ENCODE measurements at places on chromosomes 3 and 15.

- DNase-seq: no peak
These were observed 21.3 kb downstream of the COLQ start for GRCh38 chr3:15500107-15500724.

GRCh38 chr15:88467073-88467934 is at the start of the genes MRPL46 and MRPS11:
Gene MRPL46 (minus strand): TSS chr15:88467388. CDS start chr15:88467377, 11 bp downstream.
Gene MRPS11 (plus strand): TSS chr15:88467708. CDS start chr15:88467718, 10 bp downstream.
- DNase-seq: peak; percentile 89

DNA sequence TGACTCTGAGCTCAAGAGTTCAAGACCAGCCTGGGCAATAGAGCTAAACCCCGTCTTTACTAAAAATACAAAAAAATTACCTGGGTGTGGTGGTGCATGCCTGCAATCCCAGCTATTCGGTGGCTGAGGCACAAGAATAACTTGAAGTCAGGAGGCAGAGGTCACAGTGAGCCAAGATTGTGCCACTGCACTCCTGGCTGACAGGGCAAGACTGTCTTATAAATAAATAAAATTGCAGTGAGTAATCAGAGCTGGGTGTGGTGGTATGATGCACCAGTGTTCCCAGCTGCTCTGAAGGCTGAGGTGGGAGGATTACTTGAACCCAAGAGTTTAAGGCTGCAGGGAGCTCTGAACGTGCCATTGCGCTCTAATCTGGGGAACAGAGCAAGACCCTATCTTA is 55.9 kb upstream of the GCNT3 start:
- no peak for DNase-seq

- DNase-seq: no peak
These were observed 1.7 kb upstream of the HACD3 start for GRCh38 chr15:65528461-65529060.

DNA sequence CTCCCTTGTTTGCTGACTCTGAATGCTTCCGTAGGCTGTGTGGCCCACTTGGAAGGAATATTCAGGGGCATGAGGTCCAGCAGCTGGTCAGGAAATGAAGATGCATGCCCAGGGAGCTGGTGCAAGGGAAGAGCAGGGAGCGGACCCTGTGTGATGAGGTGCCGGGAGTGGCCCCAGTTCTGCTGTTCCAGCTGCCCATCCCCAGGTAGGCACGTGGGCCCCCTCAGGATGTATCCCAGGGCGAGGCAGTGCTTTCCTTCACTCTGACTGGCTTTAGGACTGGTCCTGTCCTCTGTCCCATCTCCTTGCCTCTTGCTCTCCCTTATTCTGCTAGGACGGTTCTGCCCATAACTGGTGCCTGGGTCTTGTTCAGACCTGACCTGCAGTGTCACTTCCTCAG is 1.1 kb upstream of the FAM3D start:
- no peak for DNase-seq

- DNase-seq: peak; percentile 47
These were observed at the start of gene KBTBD12 for GRCh38 chr3:127915115-127915936. Gene KBTBD12 (plus strand): TSS chr3:127915232. CDS start chr3:127923062, 7,830 bp downstream.

DNA sequence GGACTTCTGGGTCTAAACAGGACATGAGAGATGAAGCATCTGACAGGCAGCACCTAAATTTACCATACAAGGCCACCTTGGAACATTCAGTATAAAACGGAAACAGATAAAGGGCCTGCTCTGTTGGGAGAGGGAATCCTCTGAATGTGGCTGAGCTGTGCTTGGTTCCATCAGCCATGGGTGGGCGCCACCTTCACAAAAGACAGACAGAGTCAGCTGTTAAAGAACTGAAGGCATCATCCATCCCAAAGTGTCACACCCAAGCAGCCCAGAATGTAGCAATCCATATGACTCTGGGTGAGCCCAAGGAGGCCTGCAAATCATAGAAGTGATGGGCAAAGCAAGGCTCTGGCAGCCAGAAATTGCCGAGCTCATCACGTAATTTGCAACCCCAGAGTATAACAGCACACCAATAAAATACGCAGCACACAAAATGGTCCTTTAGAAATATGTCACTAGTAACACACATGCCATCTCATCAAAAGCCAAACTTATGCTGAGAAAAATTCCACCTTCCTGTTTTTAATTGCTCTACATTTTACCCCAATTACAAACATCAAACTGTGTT is 24.8 kb upstream of the RBP1 start:
- DNase-seq: no peak

DNA sequence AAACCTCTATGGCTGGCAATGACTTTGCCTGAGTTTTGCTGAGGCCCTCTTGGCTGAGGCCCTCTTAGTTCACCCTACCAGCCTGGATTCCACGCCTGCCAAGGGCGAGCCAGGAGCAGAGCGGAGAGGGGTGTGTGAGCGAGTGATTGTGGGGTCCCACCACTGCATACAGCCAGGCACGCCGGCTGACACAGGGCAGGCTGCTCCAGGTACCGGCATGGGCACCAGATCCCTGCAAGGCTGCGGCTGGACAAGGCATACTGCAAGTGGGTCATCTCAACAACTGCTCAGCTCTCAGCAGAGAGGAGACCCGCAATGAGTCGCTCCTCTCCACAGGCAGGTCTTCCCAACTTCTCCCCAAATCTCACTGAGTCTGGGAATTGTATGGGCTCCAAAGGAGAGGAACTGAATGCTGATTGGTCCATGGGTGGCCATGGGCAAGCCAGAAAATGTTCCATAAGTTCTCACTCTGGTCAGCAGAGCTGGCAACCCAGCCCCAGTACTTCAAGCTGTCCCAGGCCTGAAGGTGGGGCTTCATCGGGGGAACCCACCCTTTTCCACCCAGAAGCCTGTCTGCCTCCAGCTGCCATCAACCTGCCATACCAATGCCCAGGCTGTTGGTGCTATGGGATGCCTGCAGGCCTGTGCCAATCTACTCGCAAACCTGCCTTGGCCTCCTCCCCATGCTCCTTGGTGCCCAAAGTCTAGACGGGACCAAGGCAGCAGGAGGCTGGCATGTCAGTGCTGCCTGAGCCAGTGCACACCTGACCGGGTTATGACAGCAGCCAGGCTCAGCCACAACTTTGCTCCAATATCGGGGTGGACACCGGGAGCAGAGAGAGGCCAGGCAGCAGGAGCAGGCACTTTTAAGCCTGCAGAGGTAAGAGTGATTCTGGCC is 1273.6 kb upstream of the GBE1 start:
- DNase-seq: no peak

DNA sequence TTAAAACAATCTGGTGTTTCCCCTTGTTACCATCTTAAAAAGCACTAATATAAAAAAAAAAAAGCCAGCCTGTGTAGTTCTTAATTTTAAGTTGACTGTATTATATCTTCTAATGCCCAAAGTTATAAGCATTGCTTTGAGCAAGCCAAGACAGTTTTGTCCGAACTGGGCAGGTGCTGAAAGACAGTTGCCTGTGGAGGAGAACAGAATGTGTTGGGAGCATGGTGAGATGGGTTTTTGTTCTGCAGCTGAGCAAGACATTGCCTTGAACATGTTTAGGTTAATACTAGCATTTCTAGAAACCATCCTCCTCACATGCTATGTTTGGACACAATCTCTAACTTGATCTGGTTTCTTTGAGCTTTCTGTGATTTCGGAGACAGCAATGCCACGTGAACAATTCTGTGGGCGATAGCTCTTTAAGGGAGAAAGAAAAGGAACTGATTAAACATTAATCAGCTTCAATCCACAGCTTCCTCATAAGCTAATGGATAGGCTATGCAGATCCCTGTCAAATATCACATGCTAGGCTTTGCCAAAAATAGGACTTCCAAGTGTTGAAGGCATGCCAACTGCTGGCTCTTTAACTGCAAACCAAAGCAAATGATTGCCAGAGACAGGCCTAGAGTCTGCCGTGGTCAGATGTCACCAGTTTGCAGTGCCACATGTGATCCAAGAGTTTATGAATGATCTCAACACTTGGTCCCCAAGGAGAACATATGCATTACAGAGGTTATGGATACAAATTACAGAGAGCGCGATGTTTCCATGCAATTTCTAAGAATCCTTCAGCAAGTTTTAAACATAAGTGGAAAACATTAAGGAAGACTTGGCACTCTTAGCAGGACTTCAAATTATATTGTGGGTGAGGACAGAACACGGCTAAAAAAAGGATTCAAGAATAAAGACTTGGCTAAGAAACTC is 428.1 kb downstream of the ROBO2 start:
- no peak for DNase-seq

DNA sequence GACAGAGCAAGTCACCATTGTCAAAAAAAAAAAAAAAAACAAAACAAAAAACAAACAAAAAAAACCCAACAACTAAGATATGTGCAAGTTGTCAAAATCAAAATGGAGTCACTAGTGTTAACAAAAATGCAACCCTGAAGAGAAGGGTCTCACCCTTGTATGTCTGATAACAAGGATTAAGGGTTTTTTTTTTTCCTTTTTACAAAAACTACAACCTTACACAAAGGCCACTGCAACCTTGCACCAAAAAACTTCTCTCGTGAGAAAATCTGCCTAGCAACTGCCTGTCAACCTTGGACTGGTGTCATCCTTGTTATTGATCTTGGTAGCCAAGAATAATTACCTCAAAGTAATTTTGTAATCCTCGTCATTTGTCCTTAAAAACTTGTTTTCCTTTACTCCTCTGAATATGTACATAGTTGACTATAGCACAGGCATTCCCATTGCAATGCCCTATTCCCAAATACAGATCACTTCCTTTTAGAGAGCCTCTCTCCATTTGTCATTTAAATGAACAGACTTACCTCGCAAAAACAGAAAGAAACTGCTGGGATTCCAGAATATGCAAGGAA is 24.0 kb downstream of the TFRC start:
- DNase-seq: no peak

DNA sequence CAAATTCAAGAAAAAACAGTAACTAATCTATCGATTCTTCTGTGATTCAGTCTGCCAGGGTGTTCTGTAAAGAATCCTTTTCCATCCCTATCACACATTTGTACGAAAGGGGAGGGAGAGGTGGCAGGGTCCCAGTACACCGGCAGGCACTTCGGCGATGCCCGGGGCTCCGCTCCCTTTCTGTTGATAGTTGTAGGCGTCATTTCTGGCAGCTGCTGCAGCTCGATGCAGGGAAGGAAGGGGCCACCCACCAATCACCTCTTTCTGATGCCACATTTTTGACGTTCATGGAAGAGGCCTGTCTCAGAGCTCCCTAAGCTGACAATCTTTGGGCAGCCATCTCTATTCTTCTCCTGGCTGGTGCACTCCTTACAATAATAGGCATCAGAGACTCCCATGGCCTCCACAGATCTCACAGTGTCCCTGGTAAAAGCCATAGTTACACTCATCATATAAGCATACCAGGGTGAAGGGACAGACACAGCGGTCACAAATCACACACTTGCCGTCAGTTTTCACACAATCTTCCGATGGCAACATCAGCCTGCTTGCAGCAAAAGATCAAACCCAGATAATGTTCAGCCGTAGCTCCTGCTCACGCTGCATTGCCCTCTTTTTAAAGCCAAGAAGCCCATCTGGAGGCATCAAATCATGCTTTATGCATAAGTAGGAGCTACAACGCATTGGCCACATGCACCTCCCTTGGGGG is 60.8 kb upstream of the ZBTB38 start:
- no peak for DNase-seq

GRCh38 chr3:136547293-136547692 is 204.9 kb downstream of the STAG1 start:
- DNase-seq: no peak

GRCh38 chr3:56536735-56537134 is 20.2 kb upstream of the CCDC66 start:
- no peak for DNase-seq

- DNase-seq: no peak
These were observed 31.7 kb downstream of the MINAR1 start for GRCh38 chr15:79463781-79464270.

DNA sequence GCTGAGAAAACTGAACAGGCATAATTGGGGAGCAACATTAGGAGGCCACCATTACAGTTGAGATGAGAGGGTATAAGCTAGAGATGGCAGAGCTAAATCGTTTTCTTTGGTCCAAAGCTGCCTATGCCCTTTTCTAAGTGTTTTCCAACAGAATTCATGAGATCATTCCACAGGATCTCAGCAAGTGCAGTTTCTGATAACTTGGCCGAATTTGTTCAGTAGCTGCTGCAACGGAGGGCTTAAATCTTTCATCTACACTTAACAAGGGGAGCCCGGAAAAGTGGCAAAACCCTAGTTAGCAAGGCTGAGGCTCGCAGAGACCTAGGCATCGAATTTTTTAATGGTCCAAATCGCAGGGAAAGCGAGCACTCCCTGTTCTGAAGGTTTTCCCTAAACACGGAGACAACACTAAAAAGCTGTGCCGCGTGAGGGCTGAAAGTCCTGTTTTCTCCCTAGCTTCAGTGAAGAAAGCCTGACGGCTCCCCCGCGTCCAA is 531 bp upstream of the BLOC1S6 start:
- no peak for DNase-seq

Measured in nucleus accumbens (tissue), 56 donors.